ENCODE measurements at places on chromosomes 3 and 15.

DNA sequence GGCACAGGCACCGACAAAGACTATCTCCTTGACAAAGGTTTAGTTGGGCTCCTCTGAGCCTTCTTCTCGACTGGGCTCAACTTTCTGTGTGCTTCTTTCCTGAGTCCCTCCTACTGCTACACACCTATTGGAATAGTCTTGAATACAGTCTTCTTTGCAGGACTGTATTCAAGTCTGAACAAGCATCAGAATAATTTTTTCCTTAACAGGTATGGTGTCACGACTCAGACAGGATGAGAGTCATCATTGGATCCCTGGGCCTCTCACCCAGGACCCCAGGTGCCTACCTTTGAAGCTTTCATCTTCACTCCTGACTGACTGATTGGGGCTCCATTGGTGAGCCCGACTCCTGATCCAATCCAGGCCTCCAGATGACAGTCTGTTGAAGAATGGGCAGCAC lies 66.3 kb downstream of the CRYGS start:
- no peak for DNase-seq

DNA sequence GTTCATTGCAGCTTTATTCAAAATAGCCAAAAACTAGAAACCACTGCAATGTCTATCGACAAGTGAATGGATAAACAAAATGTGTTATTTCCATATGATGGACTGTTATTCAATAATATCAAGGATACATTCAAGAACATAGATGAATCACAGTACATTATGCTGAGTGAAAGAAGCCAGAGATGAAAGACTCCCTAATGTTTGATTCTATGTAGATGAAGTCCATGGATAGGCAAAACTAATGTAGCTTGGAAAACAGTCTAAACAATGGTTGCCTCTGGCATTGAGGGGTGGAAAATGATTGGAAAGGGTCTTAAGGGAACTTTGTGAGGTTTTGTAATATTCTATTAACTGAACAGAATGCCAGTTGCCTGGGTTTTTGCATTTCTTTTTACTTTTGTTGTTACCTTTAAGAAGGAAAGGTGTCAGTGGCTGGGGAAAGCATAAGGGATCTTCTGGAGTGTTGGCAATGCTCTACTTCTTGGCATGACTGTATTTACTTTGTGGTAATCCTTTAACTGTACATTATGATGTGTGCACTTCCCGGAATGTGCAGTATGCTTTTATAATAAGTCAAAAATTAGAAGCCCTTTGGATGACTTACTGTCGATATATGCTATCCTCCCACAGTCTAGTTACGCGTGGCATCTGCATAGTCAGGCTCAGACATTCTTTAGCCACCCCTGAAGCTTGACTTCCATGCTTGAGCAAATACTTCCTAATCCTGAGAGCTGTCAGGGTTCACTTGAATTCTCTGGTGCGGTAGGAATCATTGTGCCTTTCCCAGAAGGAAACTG lies 20.5 kb upstream of the ATP10A start:
- no peak for DNase-seq

DNA sequence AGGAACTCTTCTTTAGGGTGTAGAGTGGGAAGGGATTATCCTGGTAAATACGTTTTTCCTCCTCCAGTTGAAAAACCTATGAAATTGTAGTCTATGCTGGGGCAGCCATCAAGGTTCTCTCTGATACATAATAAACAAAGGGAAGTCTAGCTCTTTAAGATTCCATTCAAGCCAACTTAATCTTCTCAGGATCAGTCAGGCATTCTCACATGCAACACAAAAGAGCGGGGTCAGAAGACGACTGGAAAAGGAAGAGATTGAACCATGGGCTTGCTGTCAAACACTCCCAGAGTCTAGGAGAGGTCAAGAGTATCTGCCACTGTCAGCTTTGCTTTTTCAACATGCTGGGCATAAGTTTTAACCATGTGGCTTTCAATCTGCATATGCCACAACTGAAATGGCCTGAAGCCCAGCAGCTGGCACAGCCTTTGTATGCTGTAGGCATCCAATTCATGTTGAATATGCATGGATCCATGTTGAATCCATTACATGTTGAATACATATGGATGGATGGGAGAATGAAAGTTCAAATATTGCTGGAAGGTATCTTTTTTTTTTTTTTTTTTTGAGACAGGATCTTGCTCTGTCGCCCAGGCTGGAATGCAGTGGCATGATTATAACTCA lies 8.5 kb downstream of the TRAT1 start:
- DNase-seq, result no peak

GRCh38 chr3:120487191-120487650 lies 36.4 kb upstream of the FSTL1 start:
- DNase-seq, result no peak

- DNase-seq, result no peak
Observed at GRCh38 chr15:51904931-51905330, 66.6 kb downstream of the LEO1 start.

GRCh38 chr3:161540594-161540993 lies 44.0 kb downstream of the OTOL1 start:
- DNase-seq, result no peak

DNA sequence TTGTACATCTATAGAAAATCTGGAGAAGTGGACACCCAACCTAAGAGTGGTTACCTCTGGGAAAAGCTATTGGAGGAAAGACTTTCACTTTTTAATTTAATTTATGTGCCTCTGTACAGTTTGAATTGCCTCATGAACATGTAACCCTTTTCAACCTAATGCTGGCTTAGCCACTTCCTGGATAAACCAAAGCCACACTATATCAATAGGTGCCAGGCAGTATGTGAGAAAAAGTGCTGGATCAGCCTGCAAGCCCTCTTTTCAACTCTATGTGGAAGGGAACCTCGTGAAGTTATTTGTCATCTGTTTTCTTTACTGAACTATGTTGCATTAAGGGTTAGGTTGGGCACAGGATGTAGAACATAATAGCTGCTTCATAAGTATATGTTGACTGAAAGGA lies 9.3 kb upstream of the TOPAZ1 start:
- no peak for DNase-seq

DNA sequence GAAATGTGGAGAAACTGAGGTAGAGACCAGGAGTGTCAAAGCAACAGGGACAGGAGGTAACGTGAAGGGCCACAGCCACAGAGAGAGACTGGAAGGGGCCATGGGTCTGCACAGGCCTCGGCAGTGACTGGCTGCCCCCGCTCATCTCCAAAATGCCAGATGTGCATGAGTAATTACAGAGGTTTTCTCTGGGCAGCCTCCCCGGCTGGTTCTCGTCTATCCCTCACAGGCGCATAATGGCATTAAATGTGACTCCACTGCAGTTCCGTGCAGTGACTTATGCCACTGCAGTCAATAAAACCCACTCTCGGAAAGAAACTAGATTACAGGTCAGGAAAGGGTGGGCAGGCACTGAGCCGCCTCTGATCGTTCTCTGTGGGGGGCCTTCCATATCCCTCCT lies 74.7 kb downstream of the WDR76 start:
- no peak for DNase-seq

DNA sequence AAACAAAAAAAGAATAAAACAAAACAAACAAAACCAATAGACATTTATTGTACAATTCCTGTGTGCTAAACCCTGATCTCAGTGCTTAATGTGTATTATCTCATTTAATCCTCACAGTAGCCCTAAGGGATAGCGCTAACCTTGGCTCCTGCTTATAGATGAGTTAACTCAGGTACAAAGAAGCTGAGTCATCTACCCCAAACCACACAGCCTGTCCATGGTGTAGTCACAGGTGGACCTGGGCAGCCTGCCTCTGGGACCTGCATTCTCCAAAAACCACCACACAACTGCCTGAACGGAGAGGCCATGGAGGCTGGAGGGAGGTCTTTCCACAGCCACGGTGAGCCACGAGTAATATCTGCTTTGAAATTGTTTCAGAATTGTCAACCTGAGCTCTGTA lies 5.5 kb upstream of the CLN6 start:
- no peak for DNase-seq

GRCh38 chr3:14424711-14425580 lies 22.5 kb downstream of the SLC6A6 start:
- no peak for DNase-seq

GRCh38 chr3:183288117-183288516 lies 35.1 kb downstream of the B3GNT5 start:
- DNase-seq, result no peak

DNA sequence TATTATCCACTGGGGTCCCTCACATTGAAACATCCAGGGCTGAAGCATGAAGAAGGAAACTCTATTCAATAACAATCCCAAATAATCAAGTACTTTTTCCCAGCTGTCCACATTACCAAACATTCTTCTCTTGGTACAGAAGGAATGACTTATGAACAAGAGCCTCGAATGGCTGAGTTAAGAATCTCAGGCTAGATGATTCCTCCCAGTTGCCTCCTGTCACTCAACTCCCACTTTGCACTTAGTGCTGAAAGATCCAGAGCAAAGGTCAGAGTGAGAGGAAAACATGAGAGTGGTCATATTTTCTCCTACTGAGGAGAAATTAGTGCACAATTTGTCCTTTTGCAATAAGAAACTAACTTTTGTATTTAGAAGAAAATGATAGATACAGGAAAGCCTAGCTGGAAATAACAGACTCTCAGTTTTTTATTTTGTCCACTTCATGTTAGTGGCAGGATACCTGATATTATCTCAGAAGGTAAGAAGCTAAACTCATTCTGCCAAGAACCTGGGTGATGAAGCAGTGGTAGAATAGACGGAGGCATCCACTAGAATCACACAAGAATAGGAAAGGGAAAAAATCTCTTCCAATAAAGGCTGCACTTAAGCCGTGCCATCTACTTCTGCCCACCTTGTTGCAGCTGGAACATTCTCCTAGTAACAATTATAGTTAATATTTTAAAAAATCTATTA lies 46.2 kb downstream of the GADL1 start:
- no peak for DNase-seq

DNA sequence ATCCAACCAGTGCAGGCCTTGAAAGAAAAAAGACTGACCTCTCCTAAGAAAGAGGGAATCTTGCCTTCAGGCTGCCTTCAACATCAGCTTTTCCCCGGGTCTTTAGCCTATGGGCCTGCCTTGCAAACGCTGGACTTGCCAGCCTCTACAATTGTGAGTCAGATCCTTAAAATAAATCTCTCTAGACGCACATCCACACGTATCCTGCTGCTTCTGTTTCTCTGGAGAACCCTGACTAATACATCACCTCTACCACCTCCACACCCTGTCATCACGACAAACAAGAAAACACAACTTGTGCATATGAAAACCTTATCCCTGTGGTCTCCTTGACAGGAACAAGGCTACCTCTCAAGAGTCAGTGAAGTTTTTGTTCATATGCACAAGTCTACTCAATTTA lies 11.8 kb downstream of the CYFIP1 start:
- no peak for DNase-seq

GRCh38 chr3:71372911-71373637 lies 210.5 kb downstream of the FOXP1 start:
- DNase-seq, result no peak

GRCh38 chr3:65356331-65357248 lies 668.8 kb upstream of the ADAMTS9 start:
- DNase-seq, result no peak

GRCh38 chr3:28140664-28141063 lies 100.8 kb upstream of the CMC1 start:
- no peak for DNase-seq

GRCh38 chr3:47420044-47420430 lies 39.2 kb downstream of the PTPN23 start:
- DNase-seq, result no peak

DNA sequence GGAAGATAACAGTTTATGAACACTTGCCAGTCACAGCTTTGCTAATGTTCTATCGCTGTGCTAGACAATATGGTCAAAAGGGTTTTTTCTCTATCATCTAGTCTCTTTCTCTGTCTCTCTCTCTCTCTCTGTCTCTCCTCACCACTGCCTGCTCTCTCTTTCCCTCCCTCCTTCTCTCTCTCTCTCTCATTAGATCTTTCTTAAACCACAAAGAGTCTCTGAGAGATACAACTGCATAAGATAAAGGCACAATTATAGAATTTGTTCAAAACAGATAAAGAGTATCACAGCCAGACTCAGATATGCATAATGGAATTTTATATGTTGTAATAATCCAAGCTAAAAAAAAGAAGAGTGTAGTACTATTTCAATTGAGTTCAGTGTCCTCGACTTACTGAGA lies 258.4 kb downstream of the MECOM start:
- DNase-seq, result no peak

GRCh38 chr3:95088464-95088863 lies 1025.6 kb downstream of the NSUN3 start:
- no peak for DNase-seq

- no peak for DNase-seq
Observed at GRCh38 chr3:132553826-132554225, 43.2 kb upstream of the ACKR4 start.

DNA sequence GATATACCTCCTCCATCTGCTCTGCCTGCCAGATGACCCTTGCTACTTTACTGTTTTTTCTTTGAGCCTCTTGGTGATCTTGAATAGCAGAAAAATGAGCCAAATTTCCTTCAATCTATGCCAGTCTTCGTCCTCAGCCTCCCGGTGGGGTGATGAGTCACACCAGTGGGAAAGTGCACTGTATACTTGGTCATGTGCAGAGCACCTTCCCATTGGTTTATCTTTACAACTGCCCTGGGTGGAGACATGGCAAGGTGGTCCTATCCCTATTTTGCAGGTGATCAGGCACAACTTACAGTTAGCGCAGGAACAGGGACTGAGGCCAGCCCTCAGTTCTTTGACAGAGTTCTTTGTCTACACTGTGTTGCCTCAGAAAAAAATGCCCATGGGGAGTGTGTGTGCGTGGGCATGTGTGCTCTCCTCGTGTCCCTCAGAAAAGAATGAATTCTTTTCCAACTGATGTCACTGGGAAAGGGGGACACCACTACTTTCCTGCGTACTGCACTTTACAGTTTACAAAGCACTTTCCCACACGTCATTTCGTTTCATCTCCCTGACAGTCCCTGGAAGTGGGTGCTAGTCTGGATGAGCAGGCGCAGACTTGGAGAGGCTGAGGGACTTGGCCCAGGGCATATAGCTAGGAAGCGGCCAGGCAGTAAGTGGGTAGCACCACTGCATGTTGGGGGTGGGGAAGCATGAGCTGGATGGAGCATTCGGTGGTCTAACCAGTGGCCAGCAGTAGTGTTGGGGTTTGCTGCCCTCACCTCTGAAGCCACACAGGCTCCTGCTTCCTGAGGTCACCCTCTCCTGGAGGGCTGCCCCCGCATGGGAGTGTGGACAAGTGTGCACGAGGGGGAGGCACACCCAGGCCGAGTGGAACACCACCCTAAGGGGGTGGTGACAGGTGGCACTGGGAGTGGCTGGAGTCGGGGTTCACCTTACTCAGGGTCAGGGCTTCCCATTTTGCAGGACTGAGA lies 24.1 kb downstream of the SMAD3 start:
- no peak for DNase-seq

DNA sequence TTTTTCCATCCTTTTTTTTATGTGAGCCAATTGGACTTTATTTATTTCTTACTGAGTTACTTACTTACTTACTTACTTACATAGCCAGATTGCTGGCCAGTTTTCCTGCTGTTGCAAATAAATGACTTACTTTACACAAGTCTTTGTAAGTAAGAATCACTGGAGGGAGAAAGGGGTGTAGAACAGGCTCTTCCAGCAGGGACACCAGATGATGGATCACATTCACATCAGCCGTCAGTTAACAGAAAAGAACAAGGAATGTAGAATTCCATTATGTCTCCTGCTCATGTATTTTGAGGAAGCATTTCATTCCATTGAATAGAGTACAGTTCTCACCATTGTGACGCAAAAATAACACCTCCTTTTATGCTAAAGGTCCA lies 188.6 kb downstream of the FNDC3B start:
- no peak for DNase-seq
